Stimulated activated CD8-positive, alpha-beta memory T cell treated with anti-CD3 and anti-CD28 coated beads, Interleukin-4, amount 100 ng/mL, for 1 hour (primary cell): ENCODE measurements at places on chromosomes 5 and 9.

- no peak for DNase-seq
These were observed 57.4 kb downstream of the CFAP95 start for GRCh38 chr9:69877852-69878514.

- DNase-seq: no peak
These were observed 80.6 kb upstream of the SIMC1 start for GRCh38 chr5:176157656-176158055.

DNA sequence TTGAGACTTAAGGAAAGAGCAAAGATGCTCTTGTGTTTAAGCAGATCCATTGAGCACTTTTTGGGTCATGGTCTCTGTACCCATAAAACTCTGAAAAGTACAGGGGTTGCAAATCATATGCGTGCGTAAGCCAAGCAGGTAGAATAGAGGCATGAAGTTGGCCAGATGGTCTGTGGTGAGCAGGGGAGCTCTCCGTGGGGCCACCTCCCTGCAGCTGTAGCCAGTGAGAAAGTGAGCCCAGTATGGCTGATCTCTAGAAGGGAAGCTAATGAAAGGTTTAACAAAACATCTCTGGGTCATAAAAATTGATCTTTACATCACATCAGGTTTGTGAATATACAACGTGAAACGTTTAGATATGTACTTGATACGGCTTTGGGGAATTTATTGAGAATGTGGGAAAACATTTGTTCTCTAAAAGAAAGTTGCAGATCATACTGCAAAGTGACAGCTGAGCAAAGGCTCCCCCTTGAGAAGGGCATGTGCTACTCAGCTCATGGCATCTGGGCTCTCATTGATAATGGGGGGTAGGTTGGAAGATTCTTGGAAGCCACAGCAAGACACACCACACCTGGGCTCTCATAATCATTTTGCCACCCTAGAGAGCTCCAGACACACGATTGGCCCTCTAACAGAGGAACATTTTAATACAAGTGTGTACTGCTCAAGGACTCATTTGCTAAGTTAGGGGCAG is 30.6 kb downstream of the SH3GL2 start:
- no peak for DNase-seq

DNA sequence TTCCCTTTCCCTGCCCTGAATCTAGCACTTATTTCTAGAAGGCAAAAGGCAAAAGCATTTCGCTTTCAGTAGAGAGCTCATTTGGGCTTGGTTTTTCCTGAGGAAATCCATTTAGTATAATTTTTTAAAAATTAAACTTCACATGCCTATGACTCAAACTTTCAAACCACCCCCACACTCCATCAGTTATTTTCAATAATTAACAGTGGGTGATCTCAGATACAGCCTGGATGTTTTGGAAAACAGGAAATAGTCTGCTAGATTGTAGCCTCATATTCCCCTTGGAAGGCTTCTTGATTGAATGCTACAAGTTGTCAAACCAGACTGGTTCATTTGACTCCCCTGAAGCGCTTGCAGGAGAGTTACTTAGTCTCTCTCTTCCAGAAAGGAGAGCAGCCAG is 40.6 kb downstream of the SEMA5A start:
- DNase-seq: no peak
